ENCODE measurements at places on chromosomes 11 and 22.

- no peak for DNase-seq
These were observed 113.5 kb downstream of the GUCY1A2 start for GRCh38 chr11:106904826-106905225.

GRCh38 chr22:31295831-31296657, 3.8 kb upstream of the PIK3IP1 start:
- no peak for DNase-seq

DNA sequence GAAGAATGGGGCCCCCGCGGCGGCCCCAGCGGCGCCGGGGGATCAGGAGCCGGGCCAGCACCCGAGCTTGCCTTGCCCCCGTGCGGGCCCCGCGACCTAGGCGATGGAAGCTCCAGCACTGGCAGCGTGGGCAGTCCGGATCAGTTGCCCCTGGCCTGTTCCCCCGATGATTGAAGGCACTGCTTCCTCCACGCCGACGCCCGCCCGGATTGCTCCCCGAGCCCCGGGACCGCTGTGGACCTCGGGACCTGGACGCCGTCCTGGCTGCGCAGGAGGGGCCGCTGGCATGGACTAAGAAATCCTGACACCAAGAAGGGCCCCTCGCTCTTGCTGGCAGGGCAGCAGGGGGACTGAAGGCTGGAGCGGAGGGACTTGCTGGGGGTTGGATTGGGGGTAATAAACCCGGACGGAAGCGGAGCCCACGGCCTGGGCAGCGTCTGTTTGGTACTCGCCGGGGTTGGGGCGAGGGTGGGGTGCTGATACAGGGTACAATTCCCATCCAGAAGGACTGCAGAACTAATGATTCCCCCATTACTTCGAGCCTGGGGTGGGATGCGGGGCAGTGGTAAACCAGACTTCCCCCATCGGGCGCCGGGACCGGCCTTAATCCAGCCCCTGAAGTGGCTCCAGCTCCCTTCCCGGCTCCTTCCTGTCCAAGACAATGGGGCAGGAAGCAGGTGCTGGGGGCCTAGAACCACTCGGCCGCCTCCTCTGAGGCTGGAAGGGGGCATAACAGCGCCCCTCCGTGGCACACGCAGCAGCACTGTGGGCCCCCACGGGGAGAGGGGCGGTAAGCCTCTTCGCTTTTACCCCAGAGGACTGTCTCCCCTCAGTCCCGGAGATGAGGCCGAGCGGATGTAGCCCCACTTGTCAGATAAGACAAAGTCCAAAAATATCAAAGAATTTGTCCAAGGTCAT, 1.0 kb downstream of the CCDC85B start:
- DNase-seq = peak; percentile 55

GRCh38 chr11:61966734-61967115, 709 bp downstream of the FTH1 start:
- peak; percentile 18 for DNase-seq

DNA sequence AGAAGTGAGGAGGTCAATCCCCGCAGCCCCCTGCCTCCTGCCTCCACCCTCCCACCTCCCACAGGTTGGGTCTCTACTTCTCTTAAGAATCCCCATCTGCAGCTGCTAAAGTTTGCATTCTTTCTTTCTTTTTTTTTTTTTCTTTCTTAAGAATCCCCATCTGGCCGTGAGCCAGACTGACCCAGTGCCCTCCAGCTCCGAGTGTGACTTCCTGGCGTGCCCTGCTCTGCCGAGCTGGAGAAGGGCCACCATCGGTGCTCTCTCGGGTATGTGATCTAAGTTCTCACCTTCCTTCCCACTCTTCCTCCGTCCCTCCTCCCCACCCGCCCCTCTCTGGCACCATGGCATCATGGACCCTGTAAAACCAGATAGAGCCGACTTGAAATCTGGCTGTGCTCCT, 66.7 kb upstream of the LMO1 start:
- DNase-seq = no peak

DNA sequence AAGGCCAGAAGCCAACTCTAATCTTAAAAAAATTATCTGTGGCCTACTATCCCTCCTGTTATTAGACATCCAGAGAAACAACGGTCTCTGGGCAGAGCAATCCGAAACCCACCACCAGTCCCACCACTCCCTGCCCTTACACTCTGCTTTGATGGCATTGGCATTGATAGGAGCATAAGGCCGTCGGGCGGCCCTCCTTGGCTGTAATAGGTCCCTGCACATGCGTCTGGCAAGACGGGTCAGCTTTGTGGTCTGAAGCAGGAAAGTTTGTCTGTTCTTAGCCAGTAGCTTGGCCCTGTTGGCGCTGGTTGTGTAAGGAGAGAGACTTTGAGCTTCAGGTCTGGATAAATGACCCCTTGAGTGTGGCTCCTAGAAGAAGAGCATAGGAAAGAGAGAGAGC, 3.8 kb upstream of the TUT1 start:
- DNase-seq = no peak

GRCh38 chr11:110892741-110893285, 180.6 kb upstream of the ARHGAP20 start:
- DNase-seq = no peak

DNA sequence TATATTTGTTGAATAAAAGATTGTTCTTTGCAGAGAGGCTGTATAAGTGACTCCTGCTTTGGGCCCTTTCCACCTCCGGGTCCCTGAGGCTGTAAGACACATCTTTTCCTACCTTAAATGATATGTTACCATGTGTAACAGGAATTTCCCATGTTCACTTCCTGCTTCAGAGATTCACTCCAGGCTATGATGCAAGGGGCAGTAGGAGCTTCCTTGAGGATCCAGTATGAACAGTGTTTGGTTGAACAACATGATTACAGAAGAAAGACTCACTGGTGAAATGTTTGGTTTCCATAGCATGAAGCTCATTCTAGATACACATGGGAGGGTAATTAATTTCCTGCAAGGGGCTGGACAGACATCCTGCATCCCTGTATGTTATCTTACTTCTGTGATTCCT, 25.6 kb upstream of the ZDHHC13 start:
- DNase-seq = no peak

GRCh38 chr11:27304514-27304913, 58.5 kb downstream of the CCDC34 start:
- DNase-seq = no peak

DNA sequence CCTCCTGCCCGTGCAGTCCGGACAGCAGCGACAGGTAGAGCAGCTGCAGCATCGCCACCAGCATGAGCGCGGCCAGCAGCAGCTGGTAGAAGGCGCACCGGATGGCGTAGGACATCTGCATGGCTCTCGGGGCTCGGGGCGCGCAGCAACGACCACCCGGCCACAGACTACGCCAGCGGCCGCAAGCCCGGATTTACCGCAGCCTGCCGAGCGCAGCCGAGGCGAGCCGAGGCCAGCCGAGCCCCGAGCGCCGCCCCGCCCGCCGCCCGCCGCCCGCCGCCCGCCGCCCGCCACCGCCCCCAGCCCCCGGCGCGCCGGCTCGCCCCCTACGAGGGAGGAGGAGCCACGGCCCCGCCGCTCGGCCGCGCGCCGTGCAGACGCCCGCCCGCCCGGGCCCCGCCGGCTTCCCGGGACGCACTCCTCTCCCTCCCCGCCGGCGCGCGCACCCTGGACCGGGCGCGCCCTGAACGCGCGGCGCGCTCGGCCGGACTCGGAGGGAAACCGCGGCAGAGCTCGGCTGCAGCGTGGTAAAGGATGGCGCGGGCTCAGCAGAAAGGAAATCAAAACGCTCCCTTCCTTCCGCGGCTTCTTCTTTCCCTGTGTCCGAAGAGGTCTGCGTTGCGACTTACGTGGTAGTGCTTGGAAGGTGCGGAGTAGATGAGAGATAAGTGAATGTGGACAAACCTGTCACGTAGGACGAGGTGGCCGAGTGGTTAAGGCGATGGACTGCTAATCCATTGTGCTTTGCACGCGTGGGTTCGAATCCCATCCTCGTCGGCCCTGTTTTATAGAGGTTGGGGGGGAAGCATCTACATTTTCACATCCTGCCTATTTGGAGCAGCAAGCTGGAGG, at the start of gene B4GAT1:
B4GAT1 (minus strand) TSS at position 205 of the 852 bp plus-strand sequence; CDS start at position 121, 84 bp downstream.
- DNase-seq = peak; percentile 69

GRCh38 chr11:19664886-19665548, 47.6 kb upstream of the NAV2 start:
- DNase-seq = no peak

GRCh38 chr11:6481924-6482275, 599 bp downstream of the TIMM10B start:
- DNase-seq = no peak

DNA sequence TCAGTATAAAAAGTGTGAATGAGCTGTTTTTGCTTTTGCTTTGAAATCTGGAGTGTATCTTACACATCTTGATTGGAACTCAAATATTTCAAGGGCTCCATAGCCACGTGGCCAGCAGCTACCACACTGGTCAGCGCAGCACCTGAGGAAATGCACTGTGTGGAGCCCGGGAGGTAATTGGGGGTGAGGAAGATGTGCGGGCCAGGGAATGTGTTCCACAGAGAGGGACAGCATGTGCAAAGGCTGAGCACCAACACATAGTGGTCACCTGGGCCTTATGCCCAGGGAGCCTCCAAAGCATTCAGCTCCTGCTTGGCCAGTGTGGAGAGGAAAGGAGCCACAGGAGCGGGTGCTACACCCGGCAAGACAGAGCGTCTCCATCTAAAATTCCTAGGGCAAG, 20.8 kb downstream of the RELT start:
- no peak for DNase-seq

DNA sequence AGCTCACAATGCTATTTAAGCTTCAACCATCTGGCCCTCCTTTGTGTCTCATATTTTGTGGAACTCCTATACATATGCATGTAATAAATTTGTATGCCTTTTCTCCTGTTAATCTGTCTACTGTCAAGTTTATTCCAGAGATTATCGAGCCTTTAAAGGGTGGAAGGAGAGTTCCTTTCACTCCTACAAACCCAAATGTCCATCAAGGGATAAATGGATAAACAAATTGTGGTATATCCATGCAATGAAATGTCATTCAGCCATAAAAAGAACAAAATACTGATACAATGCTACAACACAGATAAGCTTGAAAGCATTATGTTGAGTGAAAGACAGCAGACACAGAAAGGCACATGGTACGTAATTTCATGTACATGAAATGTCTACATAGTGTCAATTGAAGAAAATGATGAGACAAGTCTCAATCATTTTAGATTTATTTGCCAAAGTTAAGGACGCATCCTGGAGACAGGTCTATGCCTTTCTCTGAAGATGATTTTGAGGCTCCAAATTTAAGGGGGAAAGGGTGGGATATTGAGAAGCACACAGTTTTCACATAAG, 17.7 kb upstream of the FEZ1 start:
- DNase-seq = no peak

DNA sequence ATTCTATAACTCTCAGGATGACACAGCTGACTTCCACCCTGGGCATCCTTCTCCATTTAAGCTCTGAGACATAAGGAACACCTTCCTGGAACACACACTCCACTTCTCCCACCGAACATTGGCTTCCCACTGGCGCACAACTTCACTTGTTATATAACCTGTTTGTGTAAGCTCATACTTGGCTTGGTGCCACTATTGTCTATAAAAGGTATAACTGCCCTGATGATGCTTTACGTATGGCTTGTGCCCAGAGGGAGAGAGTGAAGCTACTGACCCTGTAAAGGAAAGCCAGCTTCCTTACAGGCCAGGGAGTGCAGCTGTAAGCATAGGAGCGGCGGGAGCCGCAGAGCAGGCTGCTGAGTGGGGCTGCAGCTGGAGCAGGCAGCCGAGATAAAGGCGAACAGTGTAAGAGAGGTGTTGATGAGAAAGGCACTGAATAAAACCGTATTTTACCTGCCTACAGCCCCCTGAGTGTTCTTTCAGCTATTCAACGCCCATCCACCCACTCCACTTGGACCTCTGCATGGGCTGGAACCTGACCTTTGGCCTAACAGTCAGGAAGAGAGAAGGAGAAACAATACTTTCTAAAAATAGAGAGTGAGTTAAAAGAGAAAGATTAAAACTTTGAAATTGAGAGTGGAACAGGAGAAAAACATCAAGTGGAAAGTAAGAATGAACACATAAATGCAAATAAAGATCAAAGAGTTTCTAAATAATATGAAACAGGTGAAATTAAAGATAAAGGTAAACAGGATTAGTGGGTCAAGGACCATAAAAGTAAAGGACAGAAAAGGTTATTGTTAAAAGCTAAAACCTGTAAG, 252.1 kb upstream of the ARHGAP42 start:
- no peak for DNase-seq

DNA sequence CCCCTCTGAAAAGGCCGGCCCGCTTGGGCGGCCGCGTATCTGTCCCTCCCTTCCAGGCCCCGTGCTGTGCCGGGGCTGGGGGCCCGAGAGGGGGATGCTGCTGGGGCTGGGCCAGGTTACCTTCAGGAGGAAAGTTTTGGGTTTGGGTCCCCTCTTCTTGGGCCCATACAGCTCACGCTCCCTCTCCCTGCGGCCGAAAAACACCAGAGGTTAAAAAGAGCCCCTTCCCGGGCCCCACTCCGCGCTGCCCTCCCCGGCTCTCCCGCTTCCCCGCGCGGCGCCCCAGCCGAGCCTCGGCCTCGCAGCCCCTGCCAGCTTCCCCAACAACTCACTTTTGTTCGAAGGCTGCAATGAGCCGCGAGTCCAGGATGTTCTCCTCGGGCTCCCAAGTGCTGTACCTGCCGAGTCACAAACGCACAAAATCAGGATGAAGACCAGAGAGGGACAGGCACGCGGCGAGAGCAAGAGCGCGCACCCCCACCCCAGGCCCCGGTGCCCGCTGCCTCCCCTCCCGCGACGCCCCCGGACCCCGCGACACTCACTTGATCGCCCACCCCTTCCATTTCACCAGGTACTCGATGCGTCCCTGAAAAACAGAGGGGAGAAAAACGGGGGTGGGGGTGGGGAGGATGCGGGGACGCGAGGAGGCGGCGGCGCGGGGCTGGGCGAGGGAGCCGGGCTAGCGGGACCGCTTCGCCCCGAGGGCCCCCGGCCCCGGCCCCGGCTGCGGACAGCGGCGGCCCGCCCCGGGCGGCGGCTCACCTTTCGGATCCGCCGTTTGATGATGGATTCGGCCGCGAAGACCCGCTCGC, 450 bp downstream of the CBX6 start:
- DNase-seq = no peak

DNA sequence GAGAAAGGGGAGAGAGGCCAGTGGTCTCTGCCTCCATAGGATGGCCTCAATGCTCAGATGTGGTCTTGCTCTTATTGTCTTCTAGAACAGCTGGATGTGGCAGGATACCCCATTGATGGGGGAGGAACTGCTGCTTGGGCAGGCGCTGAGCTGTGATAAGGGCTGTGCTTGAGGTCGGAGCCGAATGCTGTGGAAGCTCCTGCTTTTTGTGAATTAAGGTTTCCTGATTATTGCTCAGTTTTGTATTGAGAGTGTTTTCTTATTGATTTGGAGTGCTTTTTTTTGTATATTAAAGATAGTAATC, 57.2 kb downstream of the CABIN1 start:
- DNase-seq = no peak

DNA sequence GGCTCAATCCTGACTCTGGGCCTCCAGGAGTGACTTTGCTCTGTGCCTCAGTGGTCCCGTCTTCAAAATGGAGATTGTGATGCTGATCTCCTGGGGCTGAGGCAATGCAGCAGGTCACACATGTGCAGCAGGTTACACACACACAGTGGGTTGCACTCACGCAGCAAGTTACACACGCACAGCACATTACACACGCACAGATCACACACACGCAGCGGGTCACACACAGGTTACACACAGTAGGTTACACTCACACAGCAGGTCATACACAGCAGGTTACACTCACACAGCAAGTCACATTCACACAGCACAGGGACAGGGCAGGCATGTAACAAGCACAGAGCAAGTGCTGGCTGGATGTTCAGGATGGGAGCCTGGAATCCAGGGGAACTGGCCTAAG, 11.3 kb downstream of the C11orf24 start:
- DNase-seq = no peak
